ENCODE measurements at places on chromosomes 2 and 18.

GRCh38 chr2:231475965-231476364 lies 11.7 kb upstream of the NCL start:
- no peak for DNase-seq

- no peak for DNase-seq
Measured at GRCh38 chr2:235017441-235017840, 65.6 kb downstream of the SH3BP4 start.

- DNase-seq, result no peak
Measured at GRCh38 chr2:18268400-18268799, 292.1 kb downstream of the RDH14 start.

GRCh38 chr18:41630232-41630886 lies 324.7 kb upstream of the PIK3C3 start:
- no peak for DNase-seq

DNA sequence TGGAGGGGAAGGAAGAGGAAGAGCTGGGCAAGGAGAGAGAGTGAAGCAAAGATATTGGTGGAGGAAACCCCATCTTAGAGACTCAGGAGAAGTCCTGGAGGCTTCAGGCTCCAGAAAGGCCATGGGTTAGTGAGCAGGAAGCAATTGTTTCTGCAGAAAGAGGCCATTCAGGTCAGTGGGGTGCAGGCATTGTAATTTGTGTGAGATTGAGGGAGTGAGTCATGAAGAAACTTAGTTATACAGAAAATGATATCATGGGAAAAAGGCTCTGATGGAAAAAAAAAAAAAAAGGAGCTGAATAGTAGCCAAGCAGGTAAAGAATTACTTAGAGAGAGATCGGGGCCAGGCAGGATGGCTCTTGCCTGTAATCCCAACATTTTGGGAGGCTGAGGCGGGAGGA lies 4.0 kb downstream of the EMILIN2 start:
- no peak for DNase-seq

GRCh38 chr18:6021306-6022073 lies 126.2 kb upstream of the TMEM200C start:
- DNase-seq, result no peak

- DNase-seq, result no peak
Measured at GRCh38 chr2:25567406-25567805, 106.0 kb downstream of the DTNB start.

- DNase-seq, result no peak
Measured at GRCh38 chr2:62382122-62382521, 123.9 kb downstream of the TMEM17 start.

- no peak for DNase-seq
Measured at GRCh38 chr2:117794668-117795067, 19.8 kb upstream of the DDX18 start.

DNA sequence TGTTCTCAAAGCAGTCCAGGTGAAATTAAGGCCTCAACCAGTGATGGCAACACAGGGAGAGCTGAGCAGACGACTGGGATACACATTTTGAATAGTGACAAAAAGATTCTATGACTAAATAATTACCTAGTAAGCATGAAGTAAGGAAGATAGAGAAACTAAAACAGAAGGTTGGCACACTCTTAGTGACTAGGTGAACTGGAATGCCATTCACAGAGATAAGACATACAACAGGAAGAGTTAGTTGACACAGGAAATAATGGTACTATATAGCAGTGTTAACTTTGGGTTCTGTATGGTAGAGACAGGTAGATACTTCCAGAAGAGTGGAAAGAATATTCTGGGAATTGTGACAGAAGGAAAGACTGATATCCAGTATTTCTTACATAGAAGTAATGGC lies 181.8 kb upstream of the NT5C1B start:
- DNase-seq, result no peak

GRCh38 chr2:211793690-211794089 lies 744.9 kb downstream of the ERBB4 start:
- no peak for DNase-seq

DNA sequence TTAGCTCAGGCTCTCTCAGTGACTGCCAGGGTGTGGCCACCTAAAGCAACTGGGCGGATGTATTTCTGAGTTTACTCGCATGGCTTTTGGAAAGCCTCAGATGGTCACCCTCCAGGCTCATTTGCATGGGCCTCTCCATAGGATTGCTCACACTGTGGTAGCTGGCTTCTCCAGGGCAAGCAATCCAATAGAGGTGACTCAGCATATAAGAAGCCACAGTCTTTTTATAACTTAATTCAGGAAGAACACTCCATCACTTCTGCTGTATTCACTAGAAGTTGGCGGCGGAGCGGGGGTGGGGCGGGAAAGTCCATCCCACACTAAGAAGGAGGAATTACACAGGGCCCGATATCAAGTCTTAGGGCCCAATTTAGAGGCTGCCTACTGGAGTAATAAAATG lies 3.6 kb upstream of the DOK6 start:
- DNase-seq, result no peak

DNA sequence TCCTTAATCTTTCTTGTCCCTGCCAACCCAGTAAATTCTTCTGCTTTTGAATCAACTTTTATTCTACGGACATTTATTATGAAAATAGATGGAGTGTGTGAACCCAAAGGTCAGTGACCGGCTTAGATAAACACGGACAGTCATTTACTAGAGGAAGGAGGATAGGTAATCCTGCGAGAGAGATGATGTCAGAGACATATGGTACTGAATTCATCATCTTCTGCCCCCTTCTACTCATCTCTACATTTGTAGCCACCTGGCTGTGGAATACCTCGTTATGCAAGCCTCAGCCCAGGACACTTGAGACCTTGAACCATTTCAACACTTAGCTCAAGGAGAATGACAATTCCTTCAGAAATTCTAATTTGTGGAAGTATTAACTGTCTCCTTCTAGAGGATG lies 443.6 kb downstream of the TDRD15 start:
- no peak for DNase-seq

DNA sequence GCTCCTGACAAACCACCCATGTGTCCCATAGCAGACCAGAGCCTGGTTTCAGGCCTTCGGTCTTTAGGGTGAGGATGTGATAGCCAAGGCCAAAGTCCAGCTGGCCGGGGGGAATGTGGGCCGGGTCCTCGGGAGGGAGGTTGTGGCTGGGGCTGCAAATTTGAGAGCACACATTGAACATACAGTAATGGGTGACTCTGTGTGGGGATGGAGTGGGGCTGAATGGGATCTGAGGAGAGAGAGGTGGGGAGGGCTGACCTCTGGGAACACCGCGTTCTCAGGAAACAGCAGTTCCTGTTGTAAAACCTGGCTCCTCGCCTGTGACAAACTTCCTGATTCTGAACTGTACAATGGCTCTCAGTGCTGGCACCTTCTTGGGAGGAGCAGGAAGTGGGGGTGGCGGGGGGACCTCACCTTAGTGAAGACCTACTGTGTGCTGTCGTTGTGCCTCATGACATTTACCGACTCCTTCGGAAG lies 48.8 kb downstream of the MCFD2 start:
- DNase-seq, result no peak

- DNase-seq, result no peak
Measured at GRCh38 chr2:191569025-191569424, 108.9 kb upstream of the NABP1 start.

- no peak for DNase-seq
Measured at GRCh38 chr18:41587976-41588375, 367.1 kb upstream of the PIK3C3 start.

DNA sequence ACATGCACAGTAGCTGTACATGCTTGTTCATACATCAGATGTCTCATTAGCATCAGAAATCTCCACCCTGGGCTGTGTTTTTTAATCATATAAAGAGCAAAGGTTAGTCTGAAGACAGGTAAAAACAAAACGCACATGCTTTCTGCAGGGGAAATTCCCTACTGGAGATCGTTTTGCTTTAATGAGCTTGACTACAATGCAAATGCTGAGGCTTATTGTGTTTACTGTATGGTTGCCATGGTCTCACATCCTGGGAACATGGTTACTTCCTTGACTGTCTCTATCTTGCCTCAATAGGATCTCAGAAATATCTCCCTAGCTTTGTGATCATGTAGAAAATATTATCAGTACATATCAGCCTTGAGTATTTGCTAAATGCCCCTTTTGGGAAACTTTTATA lies 336.5 kb upstream of the TFPI start:
- DNase-seq, result no peak

- DNase-seq, result no peak
Measured at GRCh38 chr2:63977904-63978303, 41.3 kb downstream of the VPS54 start.

- no peak for DNase-seq
Measured at GRCh38 chr2:63734510-63734909, 107.2 kb upstream of the UGP2 start.

DNA sequence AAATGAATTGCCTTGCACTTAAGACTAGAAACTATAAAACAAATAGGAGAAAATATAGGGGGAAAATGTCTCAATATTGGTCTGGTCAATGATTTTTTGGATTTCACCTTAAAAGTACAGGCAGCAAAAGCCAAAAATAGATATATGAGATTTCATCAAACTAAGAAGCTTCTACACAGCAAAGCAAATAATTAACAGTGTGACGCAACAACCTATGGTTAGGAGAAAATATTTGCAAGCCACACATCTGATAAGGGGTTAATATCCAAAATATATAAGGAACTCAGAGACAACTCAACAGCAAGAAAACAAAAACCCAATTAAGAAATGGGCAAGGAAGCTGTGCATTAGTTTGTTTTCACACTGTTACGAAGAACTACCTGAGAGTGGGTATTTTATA lies 89.1 kb downstream of the MAIP1 start:
- DNase-seq, result no peak

GRCh38 chr2:60735496-60736250 lies 20.4 kb upstream of the PAPOLG start:
- no peak for DNase-seq

GRCh38 chr2:241873081-241873802 lies 3.7 kb downstream of the RTP5 start:
- DNase-seq, result peak; percentile 20

DNA sequence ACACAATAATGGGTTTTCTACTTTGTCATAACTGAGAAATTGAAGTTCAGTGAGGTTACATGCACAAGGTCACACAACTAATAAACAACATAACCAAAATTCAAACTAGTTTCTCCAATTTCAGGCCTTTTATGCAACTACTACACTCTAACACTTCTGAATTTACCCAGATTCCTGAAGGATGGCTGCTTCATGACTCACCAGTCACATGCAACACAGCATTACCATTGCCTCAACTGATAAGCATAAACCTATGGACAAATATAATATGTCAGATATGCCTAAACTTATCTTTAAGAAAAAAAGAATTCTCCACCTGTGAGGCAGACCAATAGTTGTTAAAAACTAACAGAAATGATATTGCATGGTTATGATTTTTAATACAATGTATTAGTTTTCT lies 586.5 kb upstream of the SLC8A1 start:
- no peak for DNase-seq

DNA sequence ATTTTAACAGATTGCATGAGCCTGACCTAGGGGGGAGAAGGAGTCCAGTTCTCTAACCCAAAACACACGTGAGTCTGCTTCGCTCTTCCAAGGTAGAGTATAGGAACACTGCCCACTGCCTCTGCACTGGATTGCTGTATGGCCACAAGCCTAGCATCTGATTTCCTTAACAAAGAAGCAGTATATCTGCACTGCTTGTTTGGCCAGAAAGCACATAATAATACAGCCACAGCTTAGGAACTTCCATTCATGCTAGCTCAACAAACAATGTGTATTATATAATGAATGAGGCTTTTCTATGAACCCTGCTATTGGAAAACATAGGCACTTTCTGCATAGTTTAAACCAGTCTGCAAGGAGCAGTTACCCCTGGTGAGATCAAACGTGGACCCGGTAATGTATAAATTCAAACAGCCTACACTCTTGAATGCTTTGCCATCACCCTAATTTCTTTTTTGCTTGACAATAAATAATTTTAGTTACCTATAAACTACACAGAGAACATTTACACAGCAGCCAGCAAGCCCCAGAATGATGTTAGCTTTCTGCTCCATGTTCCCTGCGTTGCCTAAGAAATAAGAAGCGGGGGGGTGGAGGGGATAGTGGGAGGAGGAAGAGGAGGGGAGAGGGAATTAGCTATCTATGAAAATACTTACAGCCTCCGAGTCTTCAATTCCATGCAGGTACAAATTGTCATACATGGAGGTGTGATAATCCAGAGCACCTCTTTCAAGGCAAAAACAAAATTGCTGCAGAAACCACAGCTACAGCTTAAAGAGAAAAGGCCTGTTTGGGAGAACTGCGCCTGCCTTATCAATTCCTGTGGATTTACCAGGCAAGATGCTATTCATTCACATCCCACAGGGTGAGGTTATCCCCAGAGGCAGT lies 125.6 kb downstream of the CACNB4 start:
- DNase-seq, result no peak
